ENCODE measurements at places on chromosomes 5 and 9.

DNA sequence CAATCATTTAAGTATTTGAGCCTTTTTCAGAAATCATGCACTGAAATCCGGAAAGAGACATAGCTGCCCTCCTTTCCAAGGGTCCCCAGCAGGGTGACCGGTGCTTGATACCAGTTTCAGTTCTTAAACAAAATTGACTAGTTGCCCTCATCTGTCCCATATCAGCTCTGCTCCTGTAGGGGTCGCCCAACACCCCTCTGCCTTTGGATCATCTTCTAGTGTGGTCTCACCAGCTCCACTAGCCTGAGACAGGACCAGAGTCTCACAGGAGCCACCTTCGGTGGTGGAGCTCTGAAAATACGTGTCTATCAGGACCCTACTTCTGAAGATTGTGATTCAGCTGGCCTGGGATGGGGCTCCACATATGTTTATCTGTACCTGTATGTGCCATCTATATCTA lies 428.2 kb downstream of the ENC1 start:
- peak; percentile 45 for DNase-seq

- no peak for DNase-seq
Observed at GRCh38 chr9:136128436-136128835, 9.8 kb upstream of the TMEM250 start.

DNA sequence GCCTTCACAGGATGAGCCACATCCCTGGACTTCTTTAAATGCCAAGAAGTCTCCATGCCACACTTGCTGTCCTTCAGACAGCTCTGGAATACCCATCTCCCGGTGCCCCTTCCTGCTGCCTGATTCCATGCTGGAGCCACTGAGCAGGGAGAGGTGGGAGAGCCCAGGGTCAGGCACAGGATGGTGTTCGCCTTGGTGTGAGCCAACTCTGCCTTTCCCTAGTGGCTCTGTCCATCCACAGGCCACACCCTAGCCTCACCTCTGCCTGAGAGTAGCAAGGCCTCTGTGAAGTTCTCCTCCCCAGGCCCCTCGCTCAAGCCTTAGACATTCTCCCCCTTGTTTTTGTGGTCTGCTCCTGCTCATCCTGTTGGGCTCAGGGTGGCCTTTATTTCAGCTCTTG lies 54.2 kb upstream of the ANGPTL2 start:
- no peak for DNase-seq

- DNase-seq: no peak
Observed at GRCh38 chr5:144033486-144033885, 137.0 kb downstream of the YIPF5 start.

GRCh38 chr5:109411627-109412026 lies 1.9 kb upstream of the PJA2 start:
- DNase-seq: no peak

DNA sequence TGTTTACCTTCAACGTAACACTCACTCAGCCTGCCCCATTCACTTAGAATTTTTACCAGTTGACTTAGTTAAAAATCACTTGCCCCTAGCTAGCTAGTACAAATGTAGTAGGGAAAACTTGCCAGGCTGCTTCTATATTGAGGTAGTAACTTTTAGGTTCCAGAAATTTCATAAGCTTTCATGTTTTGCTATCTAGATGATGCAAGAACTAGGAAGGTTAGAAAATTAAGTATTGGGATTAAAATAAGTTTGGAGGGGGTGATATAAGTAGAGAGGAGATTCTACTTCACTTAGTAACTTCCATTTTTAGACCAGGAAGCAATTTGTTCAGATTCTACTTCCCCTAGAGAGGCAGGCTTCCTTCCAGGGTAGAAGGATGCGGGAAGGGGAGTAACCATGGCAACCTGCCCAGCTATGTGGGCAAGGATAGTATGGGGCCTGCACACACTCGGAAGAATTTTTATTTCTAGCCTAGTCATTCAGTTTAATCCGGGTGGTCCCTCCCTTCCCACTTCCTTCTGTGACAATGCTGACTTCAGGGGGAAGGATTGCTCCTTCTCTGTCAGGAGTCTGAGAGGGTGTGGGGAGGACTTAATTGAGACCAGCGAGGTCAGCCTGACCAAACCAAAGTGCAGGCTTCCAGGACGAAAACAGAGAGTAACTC lies 4.2 kb downstream of the DAB2 start:
- DNase-seq: no peak
